ENCODE measurements at places on chromosomes 2 and 18. TPM values are rescaled to one million over a fixed set of nuclear protein-coding genes. Genes with fewer than 3 reads are reported as not detected.

The MBOAT2 gene
- 125 TPM for total RNA-seq

DNA sequence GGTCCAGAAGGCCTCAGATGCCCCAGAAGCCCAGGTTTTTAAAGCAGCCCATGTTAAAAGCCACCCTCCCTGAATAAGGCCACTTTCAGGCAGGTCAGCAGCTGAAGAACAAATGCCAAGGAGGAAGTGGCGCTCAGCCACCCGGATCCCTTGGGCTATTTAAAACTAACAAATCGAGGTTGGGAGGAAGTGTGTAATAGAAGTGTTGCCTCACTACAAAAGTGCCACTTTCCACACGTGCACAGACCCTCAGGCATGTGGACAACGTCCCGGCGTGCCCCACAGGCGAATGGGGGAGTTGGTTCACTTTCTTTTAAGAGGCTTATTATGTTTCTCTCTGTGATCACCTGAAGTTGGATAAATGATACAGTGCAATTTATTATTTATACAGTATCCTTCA lies 173.8 kb upstream of the SALL3 start:
- no peak for DNase-seq

- no peak for DNase-seq
Measured at GRCh38 chr2:17791121-17791816, 25.0 kb upstream of the MSGN1 start.

- no peak for DNase-seq
Measured at GRCh38 chr2:204415406-204416181, 129.7 kb upstream of the PARD3B start.

DNA sequence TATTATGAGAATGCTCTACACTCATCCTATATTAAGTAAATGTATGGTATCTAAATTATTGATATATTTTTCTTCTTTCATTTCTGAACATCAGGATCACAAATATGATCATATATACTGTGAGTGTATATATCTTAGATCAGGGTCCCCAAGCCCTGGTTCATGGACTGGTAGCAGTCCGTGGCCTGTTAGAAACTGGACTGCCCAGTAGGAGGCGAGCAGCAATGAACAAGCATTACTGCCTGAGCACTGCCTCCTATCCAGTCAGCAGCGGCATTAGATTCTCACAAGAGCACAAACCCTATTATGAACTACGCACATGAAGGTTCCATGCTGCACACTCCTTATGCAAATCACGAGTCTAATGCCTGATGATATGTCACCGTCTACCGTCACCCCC lies 1247.1 kb upstream of the NXPH2 start:
- DNase-seq = no peak

The LOXL3 gene
- total RNA-seq = 14.3 TPM

The KCNG2 gene
- total RNA-seq = under 0.01 TPM

The ANTXR1 gene
- total RNA-seq = 8.2 TPM

- DNase-seq = no peak
Measured at GRCh38 chr2:140600116-140600515, 1530.7 kb downstream of the LRP1B start.

The PLGLB2 gene
- total RNA-seq = 0.41 TPM

- no peak for DNase-seq
Measured at GRCh38 chr2:85242321-85242720, 85.5 kb downstream of the TGOLN2 start.

The HOXD13 gene
- not detected for total RNA-seq

The AGXT gene
- total RNA-seq = not detected

- DNase-seq = no peak
Measured at GRCh38 chr2:75574106-75574505, 13.4 kb upstream of the EVA1A start.

- no peak for DNase-seq
Measured at GRCh38 chr2:163734881-163735684, 725 bp downstream of the FIGN start.

The MARCO gene
- total RNA-seq = under 0.01 TPM

DNA sequence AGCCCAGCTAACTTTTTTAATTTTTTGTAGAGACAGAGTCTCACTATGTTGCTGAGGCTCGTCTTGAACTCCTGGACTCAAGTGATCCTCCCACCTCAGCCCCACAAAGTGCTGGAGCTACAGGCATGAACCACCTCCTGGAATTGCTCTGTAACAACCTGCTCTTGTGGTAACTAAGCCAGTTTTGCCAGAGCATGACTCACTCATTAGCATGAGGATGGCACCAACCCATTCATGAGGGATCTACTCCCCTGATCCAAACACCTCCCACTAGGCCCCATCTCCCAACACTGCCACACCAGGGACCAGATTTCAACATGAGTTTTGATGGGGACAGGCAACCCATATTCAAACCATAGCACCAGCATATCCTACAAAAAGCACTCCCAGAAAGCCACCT lies 348.9 kb upstream of the RAB12 start:
- no peak for DNase-seq

DNA sequence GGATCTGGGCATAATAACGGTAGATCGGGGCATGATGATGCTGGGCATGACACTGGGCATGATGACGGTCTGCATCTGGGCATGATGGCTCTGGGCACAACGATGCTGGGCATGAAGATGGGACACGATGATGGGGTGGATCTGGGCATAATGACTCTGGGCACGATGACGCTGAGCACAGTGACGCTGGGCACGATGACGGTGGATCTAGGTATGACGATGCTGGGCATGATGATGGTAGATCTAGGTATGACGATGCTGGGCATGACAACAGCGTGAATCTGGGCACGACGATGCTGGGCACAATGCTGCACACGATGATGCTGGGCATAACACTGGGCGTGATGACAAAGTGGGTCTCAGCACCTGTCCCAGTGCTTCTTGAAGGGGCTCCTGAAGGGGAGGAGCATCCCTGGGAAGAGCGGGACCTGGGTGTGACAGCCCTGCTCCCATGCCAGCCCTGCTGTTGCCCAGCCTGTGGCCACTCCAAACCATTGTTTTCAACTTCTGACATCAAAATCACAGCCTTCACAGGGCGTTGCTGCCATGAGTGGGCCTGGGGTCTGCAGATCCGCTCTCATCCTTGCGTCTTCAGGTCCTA lies 30.4 kb upstream of the ALLC start:
- no peak for DNase-seq

DNA sequence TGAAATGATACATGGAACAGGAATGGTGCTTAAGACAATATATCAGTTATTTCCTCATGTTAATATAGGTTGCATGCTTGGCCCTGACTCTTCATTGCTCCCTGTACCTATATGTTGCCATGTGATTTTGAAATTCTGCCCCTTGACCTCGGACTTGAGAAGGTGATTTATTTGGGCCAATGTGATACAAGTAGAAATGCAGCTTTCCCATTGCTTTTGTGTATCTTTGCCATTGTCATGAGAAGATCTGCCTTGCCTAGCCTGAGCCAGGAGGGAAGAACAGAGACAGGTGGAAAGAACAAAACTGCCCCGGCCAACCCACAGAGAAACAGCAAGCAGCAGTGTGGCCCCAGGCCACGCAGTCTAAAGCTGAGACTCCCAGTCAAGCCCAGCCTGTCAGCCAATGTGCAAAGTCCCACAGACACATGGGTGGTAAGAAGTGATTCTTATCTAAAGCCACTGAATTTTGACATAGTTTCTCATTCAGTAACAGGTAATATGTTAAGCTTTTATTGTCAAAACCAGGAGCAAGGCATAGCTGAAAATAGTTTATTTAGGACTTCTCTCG lies 245.7 kb upstream of the RND3 start:
- no peak for DNase-seq

- no peak for DNase-seq
Measured at GRCh38 chr2:127796389-127796788, 14.6 kb downstream of the WDR33 start.

GRCh38 chr2:100878000-100878791 lies 58.3 kb downstream of the NPAS2 start:
- no peak for DNase-seq

The RAB6D gene
- total RNA-seq = 1.6 TPM

GRCh38 chr18:36724169-36724568 lies 104.6 kb downstream of the TPGS2 start:
- no peak for DNase-seq

DNA sequence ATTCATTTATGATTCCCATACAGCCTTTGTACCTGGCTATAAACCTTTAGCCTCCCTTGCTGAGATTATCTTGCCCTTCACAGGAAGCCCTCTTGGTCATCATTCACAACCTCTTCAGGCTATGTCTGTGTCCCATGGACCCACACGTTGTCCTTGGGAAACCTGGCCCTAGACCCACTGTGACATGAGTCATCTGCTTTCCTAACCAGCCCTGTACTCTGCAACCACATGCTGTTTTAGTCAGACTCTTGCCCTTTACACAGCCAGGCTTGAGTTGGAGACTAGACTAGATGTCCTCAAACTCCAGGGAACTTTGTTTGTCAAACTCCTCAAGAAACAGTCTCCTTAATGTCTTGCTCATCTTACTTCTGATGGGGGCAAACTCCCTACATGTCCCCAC lies 229.3 kb upstream of the ZSWIM2 start:
- no peak for DNase-seq

DNA sequence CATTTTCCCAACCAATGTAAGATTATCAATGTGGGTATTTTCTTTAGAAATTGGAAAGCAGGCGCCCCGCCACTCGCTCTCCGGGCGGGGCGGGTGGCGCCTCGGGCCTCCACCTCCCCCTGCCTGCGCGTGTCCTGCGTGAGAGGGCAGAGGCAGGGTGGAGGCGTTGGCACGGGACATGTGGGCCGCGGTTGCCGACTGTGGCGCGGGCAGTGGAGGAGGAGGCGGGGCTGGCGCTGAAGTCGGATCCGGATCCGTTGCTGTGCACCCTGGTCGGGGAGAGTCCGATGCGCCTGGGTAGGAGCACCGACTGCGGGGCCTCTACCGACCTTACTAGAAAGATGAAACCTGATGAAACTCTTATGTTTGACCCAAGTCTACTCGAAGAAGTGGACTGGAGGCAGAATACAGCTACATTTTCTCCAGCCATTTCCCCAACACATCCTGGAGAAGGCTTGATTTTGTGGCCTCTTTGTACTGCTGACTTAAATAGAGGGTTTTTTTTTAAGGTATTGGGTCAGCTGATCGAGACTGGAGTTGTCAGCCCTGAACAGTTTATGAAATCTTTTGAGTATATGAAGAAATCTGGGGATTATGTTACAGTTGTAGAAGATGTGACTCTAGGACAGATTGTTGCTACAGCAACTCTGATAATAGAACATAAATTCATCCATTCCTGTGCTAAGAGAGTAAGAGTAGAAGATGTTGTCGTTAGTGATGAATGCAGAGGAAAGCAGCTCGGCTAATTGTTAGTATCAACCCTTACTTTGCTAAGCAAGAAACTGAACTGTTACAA lies 37.9 kb downstream of the PMS1 start:
- DNase-seq = no peak

The SLC4A3 gene
- total RNA-seq = 31.8 TPM

GRCh38 chr2:227713291-227713690 lies 4.5 kb downstream of the SLC19A3 start:
- DNase-seq = no peak

The AQP12A gene
- total RNA-seq = not detected

- DNase-seq = no peak
Measured at GRCh38 chr2:128290356-128290755, 28.3 kb downstream of the HS6ST1 start.

DNA sequence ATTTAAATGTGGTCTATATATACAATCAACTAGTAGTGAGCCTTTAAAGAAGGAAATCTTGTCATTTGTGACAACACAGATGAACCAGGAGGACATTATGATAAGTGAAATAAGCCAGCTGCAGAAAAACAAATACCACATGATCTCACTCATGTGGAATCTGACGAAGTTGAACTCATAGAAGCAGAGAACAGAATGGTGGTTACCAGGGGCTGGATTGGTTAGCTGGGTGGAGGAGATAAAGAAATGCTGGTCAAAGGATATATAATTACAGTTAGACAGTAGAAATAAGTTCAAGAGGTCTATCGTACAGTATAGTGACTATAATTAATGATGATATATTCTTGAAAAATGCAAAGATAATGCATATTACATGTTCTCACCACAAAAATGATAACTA lies 267.9 kb downstream of the FBXO15 start:
- no peak for DNase-seq

The TRIM43 gene
- not detected for total RNA-seq

DNA sequence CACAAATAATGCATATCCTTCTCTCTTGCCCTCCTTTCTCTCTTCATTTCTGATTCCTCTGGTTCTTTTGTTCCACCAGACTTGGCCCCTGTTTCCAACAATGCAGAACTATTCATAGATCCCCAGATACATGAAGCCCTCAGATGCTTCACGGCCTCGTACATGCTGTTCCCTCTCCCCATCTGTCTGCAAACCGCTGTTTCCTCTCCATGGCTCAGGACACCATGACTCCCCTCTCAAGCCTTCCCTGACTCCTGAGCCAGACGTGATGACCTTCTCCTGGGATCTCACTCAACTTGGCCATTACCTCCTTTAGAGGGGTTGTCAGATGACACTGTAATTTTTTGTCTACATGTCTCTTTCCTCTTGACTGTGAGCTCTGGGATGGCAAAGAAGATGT lies 15.5 kb downstream of the NEB start:
- DNase-seq = no peak

The STK11IP gene
- 13.0 TPM for total RNA-seq

DNA sequence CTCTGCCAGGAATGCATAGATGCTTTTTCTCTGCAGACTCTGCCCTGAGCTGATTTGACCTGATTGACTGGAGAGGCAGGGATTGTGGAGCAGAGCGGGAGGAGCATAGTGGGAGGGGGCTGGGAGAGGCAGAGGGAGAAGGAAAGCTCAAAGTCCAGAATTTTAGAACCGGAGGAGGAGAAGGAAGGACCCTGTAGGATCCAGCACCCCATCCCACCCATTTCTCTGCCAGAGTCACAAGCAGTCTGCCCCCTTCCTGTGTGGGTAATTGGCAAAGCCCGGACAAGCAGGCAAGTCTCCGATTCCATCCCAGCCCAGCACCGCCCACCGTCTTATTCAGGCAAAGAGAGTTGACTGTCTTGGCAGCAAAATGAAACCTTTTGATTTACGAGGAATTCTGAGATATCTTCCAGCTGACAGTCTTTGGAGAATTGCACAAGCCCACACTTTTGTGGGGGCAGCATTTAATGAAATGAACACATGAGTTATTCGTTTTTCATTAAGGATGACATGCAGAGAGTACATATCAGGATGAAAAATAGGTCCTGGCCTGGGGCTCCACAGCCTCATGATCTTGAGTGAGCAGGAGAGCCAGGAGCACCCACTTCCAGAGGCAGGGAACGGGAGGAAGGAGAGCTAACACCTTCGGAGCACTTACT lies 103.1 kb downstream of the MCFD2 start:
- DNase-seq = no peak

DNA sequence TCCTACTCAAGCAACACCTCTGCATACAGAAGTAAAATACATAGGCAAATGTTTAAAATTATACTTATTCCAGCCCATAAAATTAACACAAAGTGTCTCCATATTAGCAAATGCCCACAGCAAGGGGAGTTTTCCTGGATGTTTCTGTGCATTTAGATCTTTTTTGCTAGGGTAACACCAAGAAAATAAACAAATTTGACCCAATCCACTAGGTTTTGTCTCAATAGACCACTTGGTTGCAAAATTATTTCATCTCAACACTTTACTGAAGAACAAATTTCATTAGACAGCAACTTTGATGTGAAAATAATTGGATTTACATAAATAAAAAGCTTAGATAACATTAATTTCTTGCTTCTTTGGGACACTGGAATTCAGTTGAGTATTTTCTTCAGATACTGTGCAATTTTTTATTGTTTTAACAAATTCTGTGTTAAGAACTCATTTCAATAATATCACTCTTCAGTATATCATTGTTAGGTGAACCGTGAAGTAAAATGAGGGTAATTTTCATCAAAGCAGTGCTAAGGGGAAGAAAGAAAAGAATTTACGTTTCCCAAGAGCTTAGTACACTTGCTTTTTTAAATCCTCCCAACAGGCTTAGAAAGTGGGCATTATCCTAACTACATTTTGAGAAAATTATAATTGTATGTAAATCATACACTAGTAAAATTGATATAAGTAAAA lies 133.5 kb upstream of the TTC39C start:
- DNase-seq = no peak
